ENCODE measurements at places on chromosomes 13 and 19.

GRCh38 chr13:98890925-98891324 lies 86.9 kb downstream of the DOCK9 start:
- DNase-seq: no peak

DNA sequence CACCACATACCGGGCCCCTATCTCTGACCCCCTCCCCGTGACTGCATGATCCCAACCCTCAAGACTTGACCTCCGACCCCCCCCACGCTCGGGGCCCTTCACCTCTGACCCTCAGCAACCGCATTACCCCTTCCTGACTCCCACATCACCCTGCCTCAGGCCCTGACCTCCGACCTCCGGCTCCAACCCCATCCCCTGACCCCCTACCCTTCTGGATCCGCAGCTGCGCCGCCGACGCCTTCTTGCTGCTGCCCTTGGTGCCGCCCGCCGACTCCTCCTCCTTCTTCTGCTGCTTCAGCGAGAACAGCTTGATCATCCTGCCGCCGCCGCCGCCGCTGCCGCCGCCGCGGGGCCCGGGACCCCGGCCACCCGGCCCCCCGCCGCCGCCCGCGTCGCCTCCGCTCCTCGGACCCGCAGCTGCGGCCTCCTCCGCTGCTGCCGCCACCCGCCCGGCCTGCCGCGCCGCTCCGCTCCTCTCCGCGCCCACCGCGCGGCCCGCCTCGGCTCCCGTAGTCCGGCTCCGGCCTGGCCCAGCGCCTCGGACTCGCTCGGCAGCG lies at the start of gene UBE2M:
UBE2M (minus strand) TSS at position 546 of the 557 bp plus-strand sequence; CDS start at position 316, 230 bp downstream.
- peak; percentile 71 for DNase-seq

DNA sequence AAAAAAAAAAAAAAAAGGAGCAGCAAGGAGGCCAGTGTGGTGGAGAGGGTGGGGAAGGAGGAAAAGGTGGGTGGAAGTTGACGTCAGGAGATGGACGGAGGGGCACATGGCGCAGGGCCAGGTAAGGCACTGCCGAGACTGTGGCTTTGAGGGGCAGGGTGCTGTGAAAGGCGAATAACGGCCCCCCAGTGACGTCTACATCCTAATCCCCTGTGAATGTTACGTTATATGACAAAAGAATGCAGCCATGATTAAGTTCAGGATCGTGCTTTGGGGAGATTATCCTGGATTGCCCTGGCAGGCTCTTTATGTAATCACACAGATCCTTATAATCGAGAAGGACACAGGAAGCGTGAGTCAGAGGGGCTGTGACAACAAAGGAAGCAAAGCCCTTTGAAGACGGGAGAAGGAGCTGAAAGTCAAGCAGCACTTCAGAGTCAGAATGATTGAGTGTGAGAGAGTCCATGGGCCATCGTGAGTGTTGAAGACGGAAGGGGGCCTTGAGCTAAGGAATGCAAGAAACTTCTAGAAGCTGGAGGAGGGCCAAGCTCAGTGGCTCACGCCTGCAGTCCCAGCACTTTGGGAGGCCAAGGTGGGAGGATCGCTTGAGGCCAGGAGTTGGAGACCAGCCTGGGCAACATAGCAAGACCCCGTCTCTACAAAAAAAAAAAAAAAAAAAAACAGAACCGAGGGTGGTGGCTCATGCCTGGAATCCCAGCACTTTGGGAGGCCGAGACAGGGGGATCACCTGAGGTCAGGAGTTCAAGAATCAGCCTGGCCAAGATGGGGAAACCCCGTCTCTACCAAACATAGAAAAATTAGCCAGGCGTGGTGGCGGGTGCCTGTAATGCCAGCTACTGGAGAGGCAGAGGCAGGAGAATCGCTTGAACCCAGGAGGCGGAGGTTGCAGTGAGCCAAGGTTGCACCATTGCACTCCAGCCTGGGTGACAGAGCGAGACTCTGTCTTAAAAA lies 13.8 kb upstream of the CEACAM16 start:
- peak; percentile 28 for DNase-seq

DNA sequence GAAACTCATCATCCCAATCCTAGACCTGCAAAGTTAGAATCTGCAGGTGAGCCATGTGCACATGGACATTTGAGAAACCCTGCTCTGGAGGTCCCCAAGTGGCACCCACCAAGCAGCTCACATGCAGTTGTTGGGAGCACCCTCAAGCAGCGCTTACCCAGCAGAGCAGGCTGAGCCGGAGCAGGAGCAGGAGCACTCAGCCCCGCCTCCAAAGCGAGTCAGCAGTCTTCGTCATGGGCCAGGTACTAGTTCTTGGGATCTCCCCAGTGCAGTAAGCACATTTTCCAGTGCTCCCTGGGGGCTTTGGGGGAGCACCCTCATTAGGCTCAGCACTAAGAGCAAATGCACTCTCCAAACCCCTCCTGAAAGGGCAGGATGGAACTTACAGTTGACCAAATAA lies 572.7 kb downstream of the IRS2 start:
- no peak for DNase-seq

- no peak for DNase-seq
Measured at GRCh38 chr13:44719857-44720671, 143.9 kb upstream of the TSC22D1 start.

GRCh38 chr19:10227026-10227971 lies 3.8 kb downstream of the S1PR2 start:
- peak; percentile 37 for DNase-seq

- DNase-seq: no peak
Measured at GRCh38 chr13:23599083-23599925, 29.1 kb downstream of the TNFRSF19 start.

GRCh38 chr13:98997738-98998641 lies 20.1 kb upstream of the DOCK9 start:
- peak; percentile 44 for DNase-seq

DNA sequence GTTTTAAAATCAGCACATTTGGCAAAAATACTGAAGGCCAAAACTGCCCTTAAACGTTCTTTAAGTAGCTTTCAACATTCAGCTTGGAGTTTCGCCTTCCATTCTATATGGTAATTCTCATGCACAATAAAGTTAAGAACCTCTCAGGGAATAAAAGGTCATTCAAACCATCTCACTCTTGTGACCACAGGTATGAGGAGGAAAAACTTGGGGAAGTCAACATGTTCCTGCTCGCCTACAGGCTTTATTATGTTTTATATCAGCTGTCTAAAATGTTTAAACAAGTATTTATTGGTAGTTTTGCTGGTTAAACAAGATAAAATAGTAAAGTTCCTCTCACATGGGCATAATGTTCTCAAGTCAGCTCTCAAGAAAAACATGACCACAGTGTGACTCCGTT lies 19.9 kb upstream of the TM9SF2 start:
- DNase-seq: no peak

GRCh38 chr19:8609279-8610040 lies 1.1 kb downstream of the ADAMTS10 start:
- peak; percentile 46 for DNase-seq

- DNase-seq: no peak
Measured at GRCh38 chr13:30615866-30616541, 1.7 kb upstream of the USPL1 start.

- DNase-seq: no peak
Measured at GRCh38 chr19:8643860-8644653, 13.6 kb downstream of the NFILZ start.

- no peak for DNase-seq
Measured at GRCh38 chr13:106145997-106146864, 389.2 kb downstream of the EFNB2 start.

GRCh38 chr19:5958074-5958850 lies 19.7 kb downstream of the RANBP3 start:
- no peak for DNase-seq

DNA sequence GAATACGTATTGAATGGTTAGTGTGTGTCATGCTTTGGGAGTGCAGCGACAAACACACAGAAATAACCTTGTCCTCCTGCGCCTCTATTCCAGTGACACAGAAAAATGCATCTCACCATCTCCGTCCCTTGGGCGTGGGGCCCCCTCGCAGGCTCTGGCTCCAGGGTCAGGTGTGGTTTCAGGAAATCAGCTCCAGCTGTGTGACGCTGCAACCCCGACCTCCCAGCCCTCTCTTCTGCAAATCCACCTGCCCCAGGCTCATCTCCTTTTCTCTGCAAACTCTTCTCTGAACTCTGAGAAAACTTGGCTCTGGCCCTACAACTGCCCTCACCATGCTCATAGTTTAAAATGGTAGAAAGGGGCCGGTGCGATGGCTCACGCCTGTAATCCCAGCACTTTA lies 51.3 kb upstream of the ZNF536 start:
- no peak for DNase-seq

DNA sequence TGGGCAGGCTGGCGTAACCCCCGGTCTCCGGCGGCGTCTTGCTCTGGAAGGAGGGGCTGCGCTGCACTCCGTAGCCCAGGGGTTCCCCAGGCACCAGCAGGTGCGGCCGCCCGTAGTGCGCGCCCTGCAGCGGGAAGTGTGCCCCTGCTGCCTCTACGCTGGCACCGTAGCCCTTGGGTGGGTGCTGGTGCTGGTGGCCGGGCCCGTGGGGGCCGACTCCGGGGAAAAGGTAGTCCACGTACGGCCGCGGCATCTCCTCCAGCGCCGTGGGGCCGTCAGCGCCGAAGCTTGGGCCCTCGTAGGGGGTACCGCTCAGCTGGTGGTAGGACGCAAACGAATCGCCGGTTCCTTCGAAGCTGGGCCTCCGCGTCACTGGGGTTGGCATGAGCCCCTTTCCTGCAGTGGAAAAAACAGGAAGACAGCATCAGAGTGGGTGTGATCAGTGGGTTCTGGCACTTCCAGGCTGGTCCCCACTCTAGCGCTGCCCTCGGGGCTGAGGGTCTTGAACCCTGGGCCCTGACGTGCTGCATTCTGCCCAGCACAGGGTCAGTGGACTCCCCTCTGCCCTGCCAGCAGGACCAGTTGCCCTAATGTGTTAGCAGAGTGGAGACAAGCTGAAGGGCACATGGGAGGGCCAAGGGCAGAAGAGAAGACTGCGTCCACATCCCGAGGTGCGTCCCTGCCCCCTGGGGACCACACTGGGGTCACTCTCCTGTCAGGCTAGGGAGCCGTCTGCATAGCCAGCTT lies 72.3 kb downstream of the LATS2 start:
- no peak for DNase-seq

DNA sequence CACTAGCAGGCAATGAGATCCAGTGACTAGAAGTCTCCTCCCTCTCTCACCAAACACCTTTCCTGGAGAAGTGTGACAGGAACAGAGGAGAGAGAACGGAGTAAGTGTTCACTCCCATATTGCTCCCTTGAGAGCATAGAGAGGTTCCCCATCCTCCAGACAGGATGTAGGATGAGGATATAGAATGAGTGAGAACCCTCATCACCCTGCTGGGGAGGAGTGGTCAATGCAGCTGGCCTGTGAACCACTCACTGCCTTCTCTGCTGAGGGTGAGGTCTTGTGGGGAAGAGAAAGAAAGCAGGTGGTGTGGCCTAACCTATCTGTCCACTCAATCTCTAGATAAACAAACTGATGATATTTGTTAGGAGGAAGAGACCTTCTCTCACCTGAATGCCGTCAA lies 386.6 kb downstream of the PCDH20 start:
- DNase-seq: no peak

DNA sequence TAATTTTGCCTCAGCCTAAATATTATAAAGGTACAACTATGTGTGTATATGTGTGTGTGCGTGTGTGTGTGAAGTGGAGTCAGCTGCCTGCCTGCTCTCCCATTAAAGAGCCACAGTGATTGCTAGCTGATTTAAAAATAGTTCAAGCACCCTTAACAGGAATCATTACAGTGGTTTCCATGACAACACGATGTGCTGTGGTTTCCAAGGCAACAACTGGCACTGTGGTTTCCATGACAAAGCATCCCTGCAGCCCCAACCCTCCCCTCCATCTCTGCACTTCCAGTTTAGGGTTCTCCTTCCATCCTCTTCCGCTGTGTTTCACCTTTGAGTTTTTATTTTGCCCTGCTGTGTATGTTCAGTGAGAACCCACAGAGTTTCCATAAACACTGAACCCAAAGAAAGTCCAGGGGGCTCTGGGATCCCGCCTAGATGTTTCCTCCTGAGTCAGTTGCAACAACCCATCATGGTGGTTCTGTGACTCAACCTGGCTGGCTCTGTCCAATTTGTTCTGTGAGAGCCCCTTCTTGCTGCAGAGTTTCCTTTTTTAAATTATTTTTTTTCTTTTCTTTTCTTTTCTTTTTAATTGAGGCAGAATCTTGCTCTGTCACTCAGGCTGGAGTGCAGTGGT lies 7.1 kb upstream of the PNMA8A start:
- DNase-seq: no peak

GRCh38 chr13:99356262-99357091 lies 49.3 kb upstream of the GPR183 start:
- no peak for DNase-seq

DNA sequence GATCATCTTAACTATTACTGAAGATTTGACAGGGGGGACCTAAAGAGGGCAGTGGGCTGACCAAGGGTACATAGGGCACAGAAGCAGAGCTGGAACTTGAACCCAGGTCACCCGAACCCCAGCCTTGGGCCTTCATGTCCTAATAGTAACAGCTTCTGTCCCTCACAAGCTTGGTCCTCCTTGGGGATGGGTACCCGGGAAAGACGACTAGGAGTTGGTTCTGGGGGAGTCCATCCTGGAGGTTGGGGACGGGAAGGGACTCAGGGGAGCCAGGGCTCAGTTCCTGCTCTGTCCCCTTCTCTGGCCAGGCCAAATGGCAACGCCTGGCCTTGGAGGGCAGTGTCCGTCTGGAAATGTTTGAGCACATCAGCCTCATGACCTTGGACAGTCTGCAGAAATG lies 39.6 kb upstream of the CYP4F8 start:
- DNase-seq: no peak

- DNase-seq: no peak
Measured at GRCh38 chr19:1901940-1902404, 3.2 kb upstream of the ADAT3 start.

GRCh38 chr13:90547272-90547790 lies 800.2 kb upstream of the MIR17HG start:
- no peak for DNase-seq

DNA sequence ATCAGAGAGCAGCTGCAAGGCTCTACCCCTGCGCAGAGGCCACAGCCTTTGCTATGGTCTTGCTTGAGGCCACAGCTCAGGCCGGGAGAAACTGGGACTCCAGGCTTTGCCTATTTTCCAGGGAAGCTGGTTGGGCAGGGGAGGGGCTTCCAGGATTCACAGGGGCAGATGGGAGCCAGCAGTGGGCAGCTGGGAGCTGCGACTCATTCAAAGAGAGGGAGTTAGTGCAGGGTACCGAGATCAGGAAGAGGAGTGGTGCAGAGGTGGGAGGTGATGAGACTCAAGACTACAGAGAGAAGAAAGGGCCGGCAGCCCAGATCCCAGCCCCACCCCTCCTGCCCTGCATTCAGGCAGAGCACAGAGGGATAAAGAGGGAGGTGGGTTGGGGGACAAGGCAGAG lies 12.1 kb downstream of the ADGRE5 start:
- DNase-seq: no peak

- no peak for DNase-seq
Measured at GRCh38 chr13:110498327-110498726, 63.2 kb downstream of the RAB20 start.

DNA sequence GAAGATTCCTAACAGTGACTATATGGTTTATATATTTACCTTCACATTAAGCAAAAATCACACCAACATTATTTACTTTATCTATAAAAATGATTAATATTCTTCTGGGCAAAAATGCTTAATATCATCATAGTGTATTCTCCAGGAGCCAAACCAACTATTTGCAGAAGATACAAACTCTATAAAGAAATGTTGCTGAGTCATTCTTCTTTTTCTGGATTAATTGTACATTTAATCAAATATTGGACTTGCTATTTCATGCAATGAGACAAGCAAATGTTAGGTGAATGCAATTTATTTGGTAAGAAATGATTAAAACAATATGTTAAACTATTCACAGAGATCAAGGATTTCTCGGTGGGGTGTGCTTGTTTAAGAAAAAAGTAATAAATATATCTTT lies 1075.8 kb downstream of the PCDH9 start:
- no peak for DNase-seq
